COLO829 (cell line): ENCODE measurements at places on chromosomes 7 and 10.

GRCh38 chr7:151383638-151384351 is 26.0 kb downstream of the WDR86 start:
- no peak for DNase-seq

GRCh38 chr7:117659531-117660011 is 179.7 kb downstream of the CFTR start:
- DNase-seq: no peak

GRCh38 chr7:138478499-138478908 is 18.4 kb downstream of the TRIM24 start:
- no peak for DNase-seq

GRCh38 chr10:77516575-77516974 is 121.0 kb downstream of the KCNMA1 start:
- DNase-seq: no peak

DNA sequence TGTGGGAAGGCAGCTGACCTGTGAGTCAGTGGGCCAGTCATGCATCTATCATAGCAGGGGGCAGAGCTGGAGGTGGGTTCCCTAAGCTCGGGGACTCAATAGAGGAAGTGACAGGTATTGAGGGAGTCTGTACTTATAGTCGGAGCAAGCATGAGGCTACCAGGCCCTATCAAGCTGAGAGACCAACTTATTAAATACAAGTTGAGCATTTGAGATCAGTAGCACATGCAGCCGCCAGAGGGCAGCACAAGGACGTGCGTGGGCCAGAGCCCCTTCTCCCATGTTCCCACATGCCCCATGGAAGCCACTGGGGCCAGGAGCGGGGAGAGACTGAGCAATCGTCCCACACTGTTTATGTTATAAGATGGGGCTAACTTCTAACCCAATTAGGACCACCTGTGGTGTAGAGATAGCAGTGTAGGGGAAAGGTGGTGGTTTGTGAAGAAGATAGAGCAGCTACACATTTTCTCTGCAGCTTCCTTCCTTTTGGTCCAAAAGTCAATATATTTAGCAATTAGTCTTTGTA is 13.0 kb upstream of the STK31 start:
- DNase-seq: peak; percentile 39

DNA sequence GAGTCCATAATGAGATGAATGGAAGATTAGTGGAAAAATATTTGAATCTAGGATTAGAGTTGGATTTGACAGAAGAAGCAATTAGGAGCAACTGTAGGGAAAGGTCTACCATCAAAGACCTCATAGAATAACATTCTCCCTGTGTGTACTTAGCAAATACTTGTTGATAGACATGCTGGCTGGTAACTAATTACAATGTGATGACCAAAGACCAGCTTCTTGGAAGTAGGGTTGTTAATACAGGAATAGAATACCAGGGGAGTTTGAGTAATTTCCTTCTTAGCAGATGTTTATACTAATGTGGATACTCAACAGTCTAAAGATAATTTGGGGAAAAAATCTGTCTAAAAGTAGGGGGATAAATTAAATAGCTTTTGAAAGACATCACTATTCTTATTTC is 357.5 kb upstream of the BMPER start:
- no peak for DNase-seq

GRCh38 chr7:157384301-157384700 is 47.5 kb downstream of the DNAJB6 start:
- no peak for DNase-seq

- no peak for DNase-seq
Observed at GRCh38 chr10:35639728-35640401, 2.2 kb downstream of the FZD8 start.
